Ammon's horn (tissue), 1 donor: ENCODE measurements at places on chromosomes 13 and 19.

DNA sequence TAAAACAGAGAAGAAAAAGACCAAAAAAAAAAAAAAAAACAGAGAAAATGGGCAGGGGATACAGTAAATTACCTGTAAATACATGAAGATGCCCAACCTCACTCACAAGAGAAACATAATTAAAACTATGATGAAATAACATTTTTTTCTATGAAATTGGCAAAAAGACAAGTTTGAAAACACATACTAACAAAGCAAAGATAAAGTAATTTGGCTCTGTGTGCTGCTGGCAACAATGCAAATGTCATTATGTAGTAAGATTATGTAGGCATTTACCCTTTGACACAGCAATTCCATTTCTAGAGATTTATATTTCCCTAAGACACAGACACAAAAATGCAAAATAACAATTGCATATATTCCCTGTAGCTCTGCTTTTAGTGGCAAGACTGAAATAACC lies 20.2 kb downstream of the ZC3H13 start:
- DNase-seq, result no peak

GRCh38 chr13:77980592-77980991 lies 62.0 kb upstream of the EDNRB start:
- no peak for DNase-seq

DNA sequence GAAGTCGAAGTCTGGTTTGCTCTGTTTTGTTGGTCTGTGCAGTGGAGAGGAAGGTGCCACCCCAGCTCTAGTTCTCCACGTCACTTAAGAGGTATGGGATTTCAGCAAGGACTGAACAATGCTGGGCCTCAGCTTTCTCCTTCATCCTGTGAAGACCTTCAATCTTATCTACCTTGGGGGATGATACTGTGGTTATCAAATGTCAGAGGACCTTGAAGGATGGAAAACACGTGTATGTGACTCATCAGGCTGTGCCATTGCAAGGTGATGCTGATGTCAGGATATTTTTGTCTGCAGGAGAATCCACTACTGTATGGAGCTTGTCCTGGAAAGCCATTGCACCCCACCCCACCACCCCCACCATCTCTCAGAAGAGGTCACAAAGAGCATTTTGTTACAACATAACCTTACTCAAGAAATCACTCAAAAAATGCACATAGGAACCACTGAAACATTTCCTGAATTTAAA lies 81.4 kb upstream of the UQCRFS1 start:
- DNase-seq, result no peak

- DNase-seq, result no peak
Observed at GRCh38 chr13:20160306-20161274, at the start of gene GJA3. Gene GJA3, minus strand, starts transcription at chr13:20161052. Its CDS starts 17,764 bp downstream, at chr13:20143288.

DNA sequence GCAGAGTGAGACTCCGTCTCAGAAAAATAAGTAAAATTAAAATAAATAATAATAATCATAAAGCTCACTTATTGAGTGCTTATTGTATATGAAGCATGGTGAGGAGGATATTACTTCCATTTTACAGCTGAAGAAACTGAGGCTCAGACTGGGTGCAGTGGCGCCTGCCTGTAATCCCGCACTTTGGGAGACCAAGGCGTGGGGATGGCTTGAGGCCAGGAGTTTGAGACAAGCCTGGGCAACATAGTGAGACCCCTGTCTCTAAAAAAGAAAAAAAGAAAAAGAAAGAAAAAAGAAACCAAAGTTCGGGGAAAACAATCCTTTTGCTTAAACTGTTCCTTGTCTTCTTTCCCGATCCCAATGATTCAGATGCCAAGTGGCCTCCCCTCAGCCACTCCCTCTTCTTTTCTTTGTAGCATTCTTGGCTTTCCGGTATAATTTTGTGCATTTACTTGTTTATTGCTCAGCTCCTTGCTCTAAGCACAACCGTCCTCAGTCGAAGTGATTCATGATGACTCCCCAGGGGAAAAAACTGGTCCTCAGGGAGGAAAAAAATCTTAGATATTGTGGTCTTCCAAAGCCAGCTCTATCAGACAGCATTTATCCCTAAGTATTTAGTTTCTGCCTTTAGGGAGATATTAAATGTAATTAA lies 965 bp upstream of the EIF3G start:
- DNase-seq, result no peak

- DNase-seq, result no peak
Observed at GRCh38 chr13:93535251-93535650, 308.6 kb downstream of the GPC6 start.

- DNase-seq, result no peak
Observed at GRCh38 chr13:80900561-80900960, 559.6 kb upstream of the SPRY2 start.

DNA sequence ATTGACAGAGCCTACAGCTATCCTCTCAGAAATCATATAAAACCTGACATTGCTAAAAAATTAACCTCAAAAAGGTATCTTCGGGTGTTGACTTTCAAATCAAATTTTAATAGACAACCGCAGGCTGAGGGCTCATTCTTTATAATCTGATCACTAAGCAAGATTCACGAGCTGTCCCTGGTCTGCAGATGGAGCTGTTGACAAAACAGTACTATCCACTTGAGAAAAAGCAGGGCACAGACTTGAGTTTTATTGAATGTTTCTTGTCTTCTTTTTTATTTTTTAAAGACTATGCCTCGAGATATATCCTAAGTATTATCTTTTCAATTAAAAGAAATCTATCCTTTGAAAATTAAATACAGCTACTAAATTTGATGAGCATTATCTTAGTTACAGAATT lies 540.5 kb downstream of the PCDH9 start:
- DNase-seq, result peak; percentile 78

DNA sequence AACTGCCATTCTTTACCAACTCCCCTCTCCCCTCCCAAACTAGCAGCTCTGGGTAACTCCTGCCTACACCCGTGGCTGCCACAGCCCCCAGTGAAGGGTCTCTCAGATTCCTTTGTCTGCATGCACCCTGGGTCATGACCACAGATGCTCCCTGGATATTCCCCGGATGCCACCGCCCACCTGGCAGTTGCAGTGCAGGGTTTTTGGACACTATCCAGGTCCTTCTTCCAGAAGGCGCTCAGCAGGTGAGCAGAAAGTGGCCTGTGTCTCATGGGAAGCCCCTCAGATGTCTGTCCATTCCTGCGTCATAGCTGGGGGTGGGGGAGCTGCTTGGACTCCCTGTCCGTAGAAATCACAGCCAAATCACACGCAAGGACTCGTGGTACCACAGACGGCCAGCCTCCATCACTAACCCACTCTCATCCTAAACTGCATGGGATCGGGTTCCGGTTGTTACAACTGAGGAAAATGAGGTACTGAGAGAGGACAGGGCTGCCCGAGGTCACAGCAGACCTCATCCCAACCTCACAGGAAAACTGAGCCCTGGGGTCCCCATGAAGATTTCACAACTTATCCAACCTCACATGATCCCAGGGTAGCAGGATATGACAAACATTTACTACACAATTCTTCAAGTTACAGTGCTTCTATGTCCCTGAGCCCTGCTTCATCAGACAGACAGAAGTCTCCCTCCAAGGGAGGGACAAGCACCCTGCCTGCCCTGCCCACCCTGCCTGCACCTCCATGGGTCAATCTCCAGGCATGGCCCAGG lies 38.6 kb downstream of the ELL start:
- no peak for DNase-seq

DNA sequence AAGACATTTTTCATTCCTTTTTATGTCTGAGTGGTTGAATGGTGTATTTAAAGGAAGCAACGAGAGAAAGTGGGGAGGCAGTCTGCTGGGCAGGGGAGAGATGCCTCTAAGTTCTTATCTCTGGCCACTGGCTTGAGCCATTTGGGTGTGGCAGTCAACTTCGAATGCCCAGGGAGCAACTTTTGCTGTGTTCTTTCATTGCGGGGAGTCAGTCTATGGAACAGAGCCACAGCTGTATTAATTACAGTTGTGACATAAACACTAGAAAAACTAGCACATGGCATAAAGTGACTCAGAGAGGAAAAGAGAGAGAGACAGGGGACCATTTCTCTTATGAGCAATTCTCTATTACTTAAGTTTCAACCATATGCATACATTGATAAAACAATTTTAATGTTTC lies 40.4 kb upstream of the PDCD5 start:
- no peak for DNase-seq

DNA sequence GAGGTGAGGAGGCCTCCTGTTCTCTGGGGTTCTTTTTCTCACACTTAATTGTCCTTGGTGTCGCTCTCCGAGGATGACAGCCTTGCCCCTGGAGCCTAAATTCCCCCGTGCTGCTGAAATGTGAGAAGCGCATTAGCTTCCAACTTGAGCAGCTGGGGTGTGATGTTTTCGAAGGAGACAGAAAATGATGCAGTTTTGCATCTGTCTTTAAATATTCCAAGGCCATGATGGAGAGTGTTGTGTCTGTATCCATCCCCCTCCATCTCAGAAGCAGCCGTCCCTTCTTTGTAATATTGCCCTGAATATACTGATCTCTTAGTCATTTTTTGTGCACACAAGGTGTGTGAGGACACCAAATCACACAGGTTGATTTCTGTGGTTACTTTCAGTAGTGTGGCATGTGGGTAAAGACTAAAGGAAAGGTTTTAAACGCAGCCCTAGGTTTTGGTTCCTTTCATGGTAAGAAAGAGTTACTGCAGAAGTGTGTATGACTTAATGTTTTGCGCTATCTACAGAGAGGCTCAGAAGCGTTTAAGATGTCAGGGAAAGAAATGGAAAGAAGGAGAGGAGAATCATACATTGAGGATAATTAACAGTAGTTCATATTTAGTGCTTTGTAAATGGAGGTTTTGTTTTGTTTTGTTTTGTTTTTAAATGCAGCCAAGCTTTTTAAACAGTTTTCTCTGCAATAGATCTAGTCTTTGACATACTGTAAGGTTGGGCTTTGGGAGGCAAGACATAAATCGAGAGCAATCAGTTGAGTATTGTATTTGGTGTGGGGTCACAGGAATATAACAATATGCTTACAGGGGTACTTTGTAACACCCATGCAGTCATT lies 1.6 kb downstream of the NBEA start:
- peak; percentile 12 for DNase-seq

GRCh38 chr19:38661996-38662395 lies 14.5 kb downstream of the ACTN4 start:
- no peak for DNase-seq

DNA sequence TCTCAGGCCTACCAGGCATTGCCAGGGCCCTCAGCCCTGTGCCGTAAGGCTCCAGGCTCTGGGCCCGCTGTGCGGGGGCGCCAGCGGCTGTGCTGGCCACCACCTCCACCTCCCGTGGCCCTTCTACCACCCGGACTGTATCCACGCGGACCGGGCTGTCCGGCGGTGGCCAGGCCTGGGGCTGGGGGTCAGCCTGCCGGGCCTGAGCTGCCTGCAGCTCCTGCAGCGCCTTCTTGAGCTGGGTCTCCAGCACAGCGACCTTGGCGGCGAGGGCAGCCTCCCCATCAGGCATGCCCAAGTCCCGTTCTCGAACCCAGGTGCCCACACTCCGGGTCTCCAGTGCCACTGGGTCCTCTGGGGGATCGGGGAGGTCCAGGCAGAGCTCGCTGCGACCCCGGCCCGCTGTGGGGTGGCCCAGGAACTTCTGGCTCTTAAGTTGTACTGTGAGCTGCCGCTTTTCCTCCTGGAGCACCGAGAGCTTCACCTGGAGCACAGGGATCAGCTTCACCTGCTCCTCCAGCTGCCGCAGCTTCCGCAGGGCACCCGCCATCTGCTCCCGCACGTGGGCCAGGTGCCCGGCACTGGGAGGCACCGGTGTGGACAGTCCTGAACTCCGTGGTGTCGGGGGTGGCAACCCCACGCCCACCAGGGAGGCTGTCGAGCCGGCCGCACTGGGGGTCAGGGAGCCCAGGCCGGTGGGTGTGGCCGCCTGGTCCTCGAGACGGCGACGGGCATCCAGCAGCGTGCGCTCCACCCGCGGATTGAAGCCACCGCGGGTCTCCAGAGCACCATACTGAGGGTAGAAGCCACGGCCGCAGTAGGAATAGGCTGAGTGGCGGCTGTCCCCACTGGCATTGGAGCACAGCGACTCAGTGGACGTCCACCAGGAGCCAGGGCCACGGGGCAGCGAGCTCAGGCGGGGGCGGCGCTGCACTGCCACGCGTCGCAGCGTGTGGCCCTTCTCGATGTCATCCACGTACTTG lies 4.1 kb downstream of the KANK2 start:
- DNase-seq, result no peak

DNA sequence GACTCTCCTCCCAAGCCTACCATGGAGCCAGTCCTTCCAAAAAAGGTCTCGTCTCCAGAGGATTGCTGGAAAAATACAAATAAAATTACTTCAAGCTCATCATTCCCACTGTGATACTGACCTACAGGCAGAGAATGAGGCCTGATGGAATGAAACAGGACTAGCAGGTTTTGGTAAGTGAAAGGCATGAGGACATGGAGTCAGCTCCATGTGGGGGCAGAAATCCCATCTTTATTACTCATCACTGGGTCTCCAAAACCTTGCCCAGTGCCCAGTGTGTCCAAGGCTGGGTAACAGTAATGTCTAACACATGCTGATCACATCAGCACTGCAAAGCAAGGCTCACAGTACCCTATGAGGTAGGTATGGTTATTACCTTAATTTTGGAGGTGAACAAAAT lies 235.4 kb downstream of the DNAJC15 start:
- DNase-seq, result no peak

GRCh38 chr13:113052206-113052605 lies 53.4 kb upstream of the F7 start:
- DNase-seq, result no peak

DNA sequence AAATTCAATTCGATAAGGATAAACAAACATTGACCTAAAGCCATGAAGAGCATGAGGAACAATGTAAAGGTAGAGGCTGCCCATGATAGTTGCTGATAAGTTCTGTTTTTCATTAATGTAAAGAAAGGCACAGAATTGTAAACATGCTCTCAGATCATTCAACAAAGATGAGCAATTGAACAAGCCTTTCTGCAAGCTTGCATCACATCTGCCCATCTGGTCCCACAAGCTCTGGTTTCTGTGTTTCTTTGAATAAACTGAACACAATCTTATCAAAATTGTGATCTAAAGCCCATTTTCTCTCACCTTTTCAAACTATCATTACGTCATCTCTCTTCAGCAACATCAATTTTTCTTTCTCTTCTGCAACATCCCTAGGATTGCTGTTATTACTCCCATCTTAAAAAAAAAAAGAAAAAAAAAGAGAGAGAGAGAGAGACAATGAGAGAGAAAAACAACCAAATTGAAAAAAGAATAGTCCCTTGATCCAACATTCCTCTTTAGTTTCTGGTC lies 487.2 kb upstream of the GPC6 start:
- peak; percentile 2 for DNase-seq

GRCh38 chr19:18798384-18799352 lies 7.6 kb upstream of the COMP start:
- no peak for DNase-seq

GRCh38 chr13:46644816-46645215 lies 91.8 kb downstream of the LRCH1 start:
- no peak for DNase-seq

- no peak for DNase-seq
Observed at GRCh38 chr13:104796581-104796980, 1730.4 kb upstream of the SLC10A2 start.

- DNase-seq, result no peak
Observed at GRCh38 chr13:46595136-46595884, 42.3 kb downstream of the LRCH1 start.
